ENCODE measurements at places on chromosomes 1 and 21. TPM values are rescaled to one million over a fixed set of nuclear protein-coding genes. Genes with fewer than 3 reads are reported as not detected.

Gene CFAP141
- not detected for total RNA-seq

Gene C1orf87
- not detected for total RNA-seq

Gene CXADR
- total RNA-seq: 24.7 TPM

DNA sequence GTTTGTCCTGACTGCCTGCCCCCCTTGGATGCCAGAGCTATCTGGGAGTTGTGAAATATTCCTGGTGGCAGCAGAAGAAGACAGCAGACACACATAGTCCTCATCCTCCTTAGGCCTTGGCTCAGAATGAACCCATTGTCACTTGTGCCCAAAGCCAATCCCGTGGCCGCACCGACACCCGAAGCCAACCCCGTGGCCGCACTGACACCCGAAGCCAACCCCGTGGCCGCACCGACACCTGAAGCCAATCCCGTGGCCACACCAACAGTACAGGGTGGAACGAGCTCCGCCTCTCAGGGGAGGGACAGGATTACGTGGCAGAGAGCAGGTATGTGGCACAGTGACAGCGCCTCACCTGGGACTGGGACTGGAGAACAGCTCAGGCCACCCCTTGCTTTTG lies 186.7 kb downstream of the PRDM16 start:
- H3K4me1 ChIP-seq: no peaks in the 10 kb centered on the region
- DNase-seq: no peak
- no peak overlapping the region for H3K27ac ChIP-seq
- no peaks in the 10 kb centered on the region for H3K36me3 ChIP-seq

DNA sequence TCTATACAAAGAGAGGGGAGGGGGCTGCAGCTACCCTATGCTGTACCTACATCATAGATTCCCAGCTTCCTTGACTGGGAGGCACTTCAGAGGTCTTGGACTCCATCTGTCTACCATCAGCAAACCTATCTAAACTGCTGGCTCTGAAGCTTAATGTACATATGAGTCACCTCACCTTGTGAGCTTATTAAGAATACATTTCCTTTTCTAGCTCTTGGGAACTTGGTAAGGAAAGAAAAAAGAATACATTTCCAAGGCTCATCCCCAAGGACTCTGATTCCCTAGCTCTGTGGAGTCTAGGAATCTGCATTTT lies 50.0 kb upstream of the PRELP start:
- H3K27me3 ChIP-seq: peaks cover 13% of the 10 kb centered on the region
- no peak overlapping the region for H3K27ac ChIP-seq
- H3K4me1 ChIP-seq: no peaks in the 10 kb centered on the region
- no peaks in the 10 kb centered on the region for H3K36me3 ChIP-seq

Gene CFHR4
- not detected for total RNA-seq

DNA sequence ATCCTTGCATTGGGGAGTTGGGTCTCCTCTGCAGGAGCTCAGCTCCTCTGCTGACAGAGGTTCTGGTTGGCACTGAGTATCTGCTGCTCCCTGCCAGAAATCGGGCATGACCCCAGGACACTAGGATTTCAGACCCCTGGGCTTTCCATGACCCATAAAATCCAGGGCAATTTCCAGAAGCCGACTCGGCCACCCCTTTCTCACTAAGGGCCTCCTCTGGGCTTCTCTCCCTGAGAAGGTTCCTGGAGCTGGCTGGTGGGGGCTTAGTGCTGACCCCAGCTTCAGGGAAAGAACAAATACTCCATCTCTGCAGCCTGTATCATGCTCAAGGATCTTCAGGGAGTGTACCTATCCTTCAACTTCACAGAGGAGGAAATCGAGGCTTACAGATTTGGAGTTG lies 603.4 kb downstream of the PTPRU start:
- no peaks in the 10 kb centered on the region for H3K4me1 ChIP-seq
- H3K4me3 ChIP-seq: no peak overlapping the region
- H3K36me3 ChIP-seq: no peaks in the 10 kb centered on the region
- no peaks in the 10 kb centered on the region for H3K27me3 ChIP-seq
- DNase-seq: no peak

Gene RHOC
- total RNA-seq: 197 TPM

DNA sequence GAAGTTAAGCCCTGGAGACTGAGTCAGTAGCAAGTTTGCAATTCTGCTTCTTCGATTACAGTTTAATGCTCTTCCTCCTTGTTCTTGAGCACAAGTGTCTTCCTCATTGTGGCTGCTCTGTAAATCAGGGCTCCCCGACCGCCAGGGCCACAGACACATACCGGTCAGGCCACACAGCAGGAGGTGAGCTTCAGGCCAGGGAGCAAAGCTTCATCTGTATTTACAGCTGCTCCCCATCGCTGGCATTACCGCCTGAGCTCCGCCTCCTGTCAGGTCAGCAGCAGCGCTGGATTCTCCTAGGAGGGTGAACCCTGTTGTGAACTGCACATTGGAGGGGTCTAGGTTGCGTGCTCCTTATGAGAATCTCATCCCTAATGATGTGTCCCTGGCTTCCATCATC lies 1.7 kb upstream of the TRAPPC10 start:
- H3K27ac ChIP-seq: no peak overlapping the region
- no peak for DNase-seq
- H3K36me3 ChIP-seq: no peaks in the 10 kb centered on the region

Gene PODN
- 0.23 TPM for total RNA-seq

Gene UBL4B
- total RNA-seq: not detected

Measured in Panc1 (cell line).